ENCODE measurements at places on chromosomes 7 and 10. TPM values are rescaled to one million over a fixed set of nuclear protein-coding genes. Genes with fewer than 3 reads are reported as not detected.

The OR2A12 gene
- polyA plus RNA-seq = 0.06 TPM

The VSIR gene
- polyA plus RNA-seq = 226 TPM

- no peaks in the 10 kb centered on the region for H3K27me3 ChIP-seq
- no peak overlapping the region for H3K27ac ChIP-seq
- no peaks in the 10 kb centered on the region for H3K36me3 ChIP-seq
- no peak for DNase-seq
- H3K4me3 ChIP-seq = no peak overlapping the region
These were observed 24.6 kb downstream of the RAMP3 start for GRCh38 chr7:45181991-45182855.

DNA sequence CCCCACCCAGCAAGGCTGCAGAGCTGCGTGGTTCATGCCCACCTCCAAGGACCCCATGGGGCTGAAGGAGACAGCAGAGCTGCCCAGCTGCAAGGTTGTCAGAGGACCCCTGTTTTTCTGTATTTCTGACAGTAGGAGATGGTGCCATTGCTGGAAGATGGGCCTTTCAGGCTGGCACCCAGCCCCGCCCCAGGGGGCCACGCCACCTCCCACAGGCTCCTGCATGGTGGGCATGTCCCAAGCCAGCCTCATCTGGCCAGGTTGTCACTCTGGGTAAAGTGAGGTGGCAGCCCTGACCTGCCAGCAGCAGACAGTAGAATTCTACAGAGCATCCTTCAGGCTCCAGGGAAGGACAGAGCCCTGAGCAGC is 75.5 kb upstream of the RET start:
- no peaks in the 10 kb centered on the region for H3K36me3 ChIP-seq
- H3K4me1 ChIP-seq = no peaks in the 10 kb centered on the region
- H3K4me3 ChIP-seq = no peak overlapping the region
- H3K27ac ChIP-seq = no peak overlapping the region

DNA sequence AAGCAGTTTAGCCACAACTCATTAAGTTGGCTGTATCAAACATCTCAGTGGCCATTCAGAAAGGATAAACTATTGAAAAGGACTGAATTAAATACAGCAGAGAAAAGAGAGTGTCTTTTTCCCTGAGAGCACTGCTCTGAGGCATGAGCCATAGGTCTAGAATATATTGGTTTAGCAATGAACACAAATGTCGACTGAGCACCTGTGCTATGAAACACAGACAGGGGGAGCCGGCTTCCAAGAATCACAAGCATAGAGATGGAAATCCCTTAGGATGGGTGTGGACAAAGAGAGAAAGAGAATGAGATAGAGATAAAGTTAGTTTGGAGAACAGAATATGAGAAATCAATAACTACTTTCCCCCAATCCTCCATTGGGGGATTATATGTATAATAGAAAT is 54.8 kb downstream of the DGKI start:
- no peaks in the 10 kb centered on the region for H3K27me3 ChIP-seq
- H3K27ac ChIP-seq = no peak overlapping the region
- no peak overlapping the region for H3K4me3 ChIP-seq

DNA sequence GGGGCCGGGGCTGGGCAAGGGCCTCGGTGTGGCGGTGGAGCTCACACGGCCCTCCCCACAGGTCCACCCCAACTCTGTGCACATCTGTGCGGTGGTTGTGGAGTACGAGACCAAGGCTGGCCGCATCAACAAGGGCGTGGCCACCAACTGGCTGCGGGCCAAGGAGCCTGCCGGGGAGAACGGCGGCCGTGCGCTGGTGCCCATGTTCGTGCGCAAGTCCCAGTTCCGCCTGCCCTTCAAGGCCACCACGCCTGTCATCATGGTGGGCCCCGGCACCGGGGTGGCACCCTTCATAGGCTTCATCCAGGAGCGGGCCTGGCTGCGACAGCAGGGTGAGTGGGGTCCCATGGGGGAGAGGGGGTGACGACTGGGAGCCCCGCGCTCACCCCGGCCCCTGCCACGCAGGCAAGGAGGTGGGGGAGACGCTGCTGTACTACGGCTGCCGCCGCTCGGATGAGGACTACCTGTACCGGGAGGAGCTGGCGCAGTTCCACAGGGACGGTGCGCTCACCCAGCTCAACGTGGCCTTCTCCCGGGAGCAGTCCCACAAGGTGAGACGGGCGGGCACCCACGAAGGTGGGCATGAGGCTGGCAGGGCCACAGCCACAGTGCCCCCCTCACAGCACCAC is 8.8 kb downstream of the TMEM120A start:
- DNase-seq = no peak
- no peaks in the 10 kb centered on the region for H3K4me1 ChIP-seq
- no peaks in the 10 kb centered on the region for H3K27me3 ChIP-seq
- H3K4me3 ChIP-seq = no peak overlapping the region

The SEMA3E gene
- not detected for polyA plus RNA-seq

DNA sequence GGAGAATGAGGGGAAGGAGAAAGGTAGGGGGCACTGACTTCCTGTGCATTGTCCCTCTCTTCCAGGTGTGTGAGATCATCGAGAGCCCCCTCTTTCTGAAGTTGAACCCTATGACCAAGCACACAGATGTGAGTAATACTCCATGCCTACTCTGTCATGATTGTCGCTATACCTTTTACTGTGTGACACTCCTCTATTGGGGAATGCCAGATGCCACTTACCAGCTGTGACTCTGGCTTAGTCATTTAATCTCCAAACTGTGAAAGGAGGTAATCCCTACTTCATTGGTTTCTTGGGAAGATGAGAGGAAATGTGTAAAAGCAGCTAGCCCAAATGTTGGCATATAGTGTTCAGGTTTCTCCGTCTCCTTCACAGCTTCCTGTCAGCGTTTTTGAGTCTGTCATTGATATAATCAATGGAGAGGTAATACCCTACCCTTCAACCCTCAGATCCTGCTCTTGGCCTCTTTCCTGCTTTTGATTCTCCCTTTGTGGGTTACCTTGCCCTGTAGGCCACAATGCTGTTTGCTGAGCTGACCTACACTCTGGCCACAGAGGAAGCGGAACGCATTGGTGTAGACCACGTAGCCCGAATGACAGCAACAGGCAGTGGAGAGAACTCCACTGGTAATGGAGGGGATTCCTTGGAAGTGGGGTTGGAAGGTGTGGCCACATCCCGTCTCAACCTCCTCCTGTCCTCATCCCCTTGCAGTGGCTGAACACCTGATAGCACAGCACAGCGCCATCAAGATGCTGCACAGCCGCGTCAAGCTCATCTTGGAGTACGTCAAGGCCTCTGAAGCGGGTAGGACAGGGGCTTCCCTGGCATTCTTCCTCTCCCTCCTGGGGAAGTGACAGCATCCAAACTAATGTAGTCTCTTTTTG is 2.0 kb downstream of the COPS6 start:
- H3K4me3 ChIP-seq = no peak overlapping the region
- DNase-seq = no peak
- H3K36me3 ChIP-seq = peaks cover 50% of the 10 kb centered on the region
- H3K4me1 ChIP-seq = peaks cover 17% of the 10 kb centered on the region
- no peak overlapping the region for H3K27ac ChIP-seq

The PNLIPRP1 gene
- not detected for polyA plus RNA-seq

The HMX3 gene
- polyA plus RNA-seq = not detected
